Mesenchymal stem cell (in vitro differentiated cells and primary cell): ENCODE measurements at places on chromosomes 4 and X.

DNA sequence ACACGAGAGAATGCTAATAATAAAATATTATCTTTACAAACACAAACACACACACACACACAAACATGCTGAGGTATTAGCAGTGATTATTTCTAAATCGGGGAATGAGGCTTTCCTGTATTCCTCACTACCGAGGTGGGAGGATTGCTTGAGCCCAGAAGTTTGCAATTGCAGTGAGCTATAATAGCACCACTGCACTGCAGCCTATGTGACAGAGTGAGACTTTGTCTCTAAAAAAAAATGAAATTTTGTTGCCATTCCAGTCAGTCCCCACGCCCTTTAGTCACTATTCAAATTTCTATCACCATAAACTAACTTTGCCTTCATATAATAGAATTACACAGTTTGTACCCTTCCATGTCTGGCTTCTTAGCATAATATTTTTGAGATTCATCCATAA is 456.5 kb upstream of the CPEB2 start:
- no peak for DNase-seq

DNA sequence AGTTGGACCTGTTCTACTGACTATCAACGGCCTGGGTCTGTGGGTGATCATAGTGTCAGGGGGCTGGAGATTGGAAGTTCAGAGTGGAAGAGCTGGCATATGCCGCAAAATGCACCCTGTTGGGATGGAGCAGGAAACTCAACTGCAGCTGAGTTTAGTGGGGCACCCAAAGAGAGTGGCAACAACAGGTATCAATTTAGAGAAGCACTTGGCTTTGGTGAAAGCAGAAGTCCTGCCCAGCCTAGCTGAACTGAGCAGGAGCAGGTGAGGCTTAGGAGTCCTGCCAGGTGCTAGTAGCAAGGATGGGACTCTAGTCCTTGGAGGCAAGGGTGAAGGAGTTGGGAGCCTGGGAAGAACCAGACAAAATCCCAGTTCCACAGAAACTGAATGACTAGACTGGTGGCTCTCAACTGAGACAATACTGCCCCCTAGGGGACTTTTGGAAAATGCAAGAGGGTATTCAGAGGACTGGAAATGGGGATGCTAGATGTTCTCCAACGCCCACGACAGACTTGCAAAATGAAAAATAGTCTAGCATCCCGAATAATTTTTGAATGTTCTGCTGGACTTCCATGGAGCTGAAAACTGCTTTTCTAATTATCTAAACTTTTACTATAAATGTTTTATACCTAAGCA is 49.4 kb downstream of the RTL9 start:
- DNase-seq: peak; percentile 71

DNA sequence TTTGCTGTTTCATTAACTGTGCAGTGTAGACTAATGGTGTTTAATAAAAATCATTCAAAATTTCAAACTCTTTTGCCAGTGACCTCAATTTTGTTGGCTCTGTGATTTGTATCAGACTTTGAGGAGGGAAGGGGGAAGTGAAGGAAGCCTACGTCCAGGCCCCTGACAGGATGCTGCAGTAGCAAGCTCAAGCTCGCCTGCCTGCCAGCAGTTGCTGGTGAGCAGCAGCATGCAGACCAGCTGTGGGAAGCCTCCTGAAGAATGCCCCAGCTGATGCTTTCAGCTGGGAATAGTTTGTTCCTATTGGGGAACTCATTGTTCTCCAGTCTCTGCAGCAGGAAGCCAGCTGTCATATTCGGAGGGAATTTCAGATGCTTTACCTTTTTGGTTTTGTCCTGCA is 495.2 kb downstream of the AFF2 start:
- no peak for DNase-seq

GRCh38 chr4:119321921-119322687 is at the start of gene FABP2:
Gene FABP2 (minus strand): TSS chr4:119322138. CDS start chr4:119322102, 36 bp downstream.
- no peak for DNase-seq
